ENCODE measurements at places on chromosomes 5 and 9. TPM values are rescaled to one million over a fixed set of nuclear protein-coding genes. Genes with fewer than 3 reads are reported as not detected.

DNA sequence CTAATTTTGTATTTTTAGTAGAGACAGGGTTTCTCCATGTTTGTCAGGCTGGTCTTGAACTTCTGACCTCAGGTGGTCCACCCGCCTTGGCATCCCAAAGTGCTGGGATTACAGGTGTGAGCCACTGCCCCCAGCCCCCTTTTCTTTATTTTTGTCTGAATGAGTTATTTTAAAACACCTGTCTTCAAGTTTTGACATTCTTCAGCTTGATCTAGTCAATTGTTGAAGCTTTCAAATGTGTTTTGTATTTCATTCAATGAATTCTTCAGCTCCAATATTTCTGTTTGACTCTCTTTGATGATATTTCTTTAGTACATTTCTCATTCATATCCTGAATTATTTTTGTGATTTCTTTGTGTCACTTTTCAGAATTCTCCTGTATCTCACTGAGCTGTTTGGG, 486.2 kb downstream of the DMAC1 start:
- DNase-seq: no peak

DNA sequence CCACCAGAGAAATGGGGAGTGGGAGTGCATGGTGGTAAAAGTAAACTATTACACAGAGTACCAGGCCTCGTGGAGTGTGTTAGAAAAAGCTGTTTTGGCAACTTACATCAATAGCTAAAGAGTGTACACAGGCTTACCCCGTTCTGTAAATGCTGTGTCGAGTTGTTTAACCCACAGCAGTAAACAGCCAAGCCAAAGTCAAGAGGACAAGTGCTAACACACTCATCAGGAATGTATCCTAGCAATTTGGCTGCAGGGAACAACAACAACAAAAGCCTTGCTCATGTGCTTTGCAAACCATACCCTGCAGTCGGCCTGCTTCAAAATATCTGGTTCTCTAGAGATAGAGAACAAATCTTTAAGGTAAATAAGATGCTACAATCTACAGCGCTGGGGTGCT, 15.9 kb downstream of the DAP start:
- DNase-seq: no peak

GRCh38 chr9:4506490-4506889, 16.2 kb downstream of the SLC1A1 start:
- no peak for DNase-seq

- no peak for DNase-seq
Measured at GRCh38 chr5:178241688-178242231, 9.2 kb upstream of the PHYKPL start.

- DNase-seq: peak; percentile 42
Measured at GRCh38 chr9:121538221-121538620, 38.6 kb upstream of the GGTA1 start.

DNA sequence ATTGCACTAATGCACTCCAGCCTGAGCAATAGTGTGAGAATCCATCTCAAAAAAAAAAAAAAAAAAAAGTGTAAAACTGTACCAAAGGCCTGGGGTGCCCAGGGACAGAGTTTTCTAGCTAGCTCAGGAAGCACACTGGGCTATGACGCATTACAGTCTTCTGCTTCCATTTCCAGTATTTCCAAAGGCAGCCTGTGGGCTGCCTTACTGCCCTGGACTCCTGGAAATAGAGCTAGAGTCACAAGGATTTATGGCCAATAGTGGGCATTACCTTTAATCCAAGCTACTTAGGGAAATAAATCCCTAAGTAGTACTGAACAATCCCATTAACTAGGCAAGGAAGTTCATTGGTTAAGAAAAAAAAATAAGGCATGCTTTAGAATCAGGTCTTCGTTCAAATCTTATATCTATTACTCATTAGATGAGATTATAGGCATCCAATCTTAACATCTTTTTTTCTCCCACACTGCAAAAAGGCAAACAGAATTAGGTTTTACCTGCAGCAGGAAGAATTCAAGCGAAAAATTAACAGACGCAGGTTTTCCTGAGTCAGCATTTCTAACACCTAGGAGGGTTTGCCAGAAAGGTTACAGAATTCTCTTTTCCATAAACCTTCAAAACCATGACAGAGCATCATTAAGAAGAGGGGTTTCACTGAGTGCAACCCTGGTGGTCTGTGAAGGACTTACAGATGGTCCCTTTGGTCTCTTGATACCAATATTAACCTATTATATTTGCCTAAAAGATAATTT, 85.6 kb upstream of the CCDC112 start:
- DNase-seq: no peak

DNA sequence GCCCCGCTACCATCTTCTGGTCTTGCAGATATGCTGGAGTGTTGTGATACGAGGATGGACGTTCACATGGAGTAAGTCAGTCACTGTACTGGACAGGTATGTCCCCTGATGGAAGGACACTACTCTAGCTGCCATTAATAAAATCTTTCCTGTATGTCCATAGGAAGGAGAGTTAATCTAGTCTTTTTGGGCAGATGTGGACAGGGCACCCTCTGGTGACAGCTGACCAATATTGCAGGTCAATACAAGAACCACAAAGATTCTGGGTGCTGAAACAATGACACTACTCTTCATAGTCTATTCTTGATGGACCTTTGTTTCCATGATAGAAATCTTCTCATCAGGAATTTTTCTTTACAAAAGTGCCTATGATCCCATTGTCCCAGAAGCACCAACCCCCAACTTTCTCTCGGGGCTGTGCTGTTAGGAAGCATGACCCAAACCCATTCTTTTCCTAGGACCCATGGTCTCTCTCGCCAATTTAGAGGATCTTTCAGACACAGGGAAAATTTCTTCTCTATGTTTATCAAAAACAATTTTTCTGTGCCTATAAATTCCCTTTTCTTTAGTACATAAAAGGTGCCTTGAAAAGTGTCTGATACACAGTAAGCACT, 376.9 kb downstream of the DTWD2 start:
- no peak for DNase-seq

DNA sequence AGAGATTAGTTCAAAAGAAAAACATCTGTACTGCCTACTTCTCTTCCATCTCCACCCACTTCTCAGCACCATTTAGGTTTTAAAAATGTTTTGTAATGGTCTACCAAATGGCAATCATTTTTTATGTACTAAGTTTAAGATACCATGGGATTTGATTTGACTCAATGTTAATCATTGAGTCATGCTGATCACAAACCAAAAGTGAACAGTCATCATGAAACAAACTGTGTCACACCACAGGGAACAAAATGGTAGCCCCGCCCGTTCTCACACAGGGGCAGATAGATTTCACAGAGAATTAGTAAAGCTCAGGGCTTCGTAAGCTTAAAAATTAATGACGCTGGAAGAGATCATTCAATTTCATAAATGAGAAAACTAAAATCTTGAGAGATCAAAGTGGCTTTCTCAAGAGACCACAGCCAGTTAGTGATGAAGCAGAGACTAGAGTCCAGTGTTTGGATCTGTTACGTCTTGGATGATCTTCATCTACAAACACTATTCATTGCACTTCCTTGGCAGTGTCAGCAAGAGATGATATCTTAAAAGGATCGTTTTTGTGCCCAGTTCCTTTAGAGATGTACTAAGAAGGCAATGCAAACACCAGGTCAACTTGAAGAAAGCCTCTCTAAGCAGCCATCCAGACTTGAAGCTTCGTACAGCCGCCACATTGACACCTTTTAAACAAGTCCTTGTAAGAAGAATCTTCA, 33.9 kb upstream of the TRIO start:
- DNase-seq: no peak

DNA sequence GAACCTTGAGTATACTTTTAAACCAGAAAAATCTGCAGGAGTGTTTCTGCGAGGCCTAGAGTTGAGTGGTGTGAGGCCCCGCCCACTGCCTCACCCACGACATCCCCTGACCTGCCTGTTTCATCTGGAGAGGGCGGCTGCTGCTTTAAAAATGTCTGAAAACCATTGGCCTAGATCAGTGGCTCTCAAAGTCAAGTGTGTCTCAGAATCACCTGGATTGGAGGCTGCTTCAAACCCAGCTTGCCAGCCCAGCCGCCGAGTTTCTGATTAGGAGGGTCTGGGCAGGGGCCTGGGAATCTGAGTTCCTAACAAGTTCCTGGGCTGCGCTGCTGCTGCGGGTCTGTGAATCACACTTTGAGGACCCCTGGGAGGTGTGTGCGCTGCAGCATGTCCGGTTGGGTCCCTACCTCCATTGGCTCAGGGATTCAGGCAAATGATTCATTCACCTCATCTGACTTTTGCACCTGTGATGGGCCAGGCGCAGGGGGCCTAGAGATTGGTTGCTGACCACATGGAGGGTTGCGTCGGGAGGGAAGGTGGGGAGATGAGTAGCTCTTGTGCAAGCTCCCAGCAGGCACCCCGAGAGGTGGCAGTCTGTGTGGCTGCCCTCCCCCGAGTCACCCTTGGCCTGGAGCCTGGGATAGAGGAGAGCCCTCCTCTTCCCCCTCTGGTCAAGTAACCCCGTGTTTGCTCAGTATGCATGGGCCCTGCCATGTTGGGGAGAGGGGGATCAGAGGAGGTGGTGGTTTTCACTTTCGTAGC, 27.6 kb upstream of the HMCN2 start:
- peak; percentile 78 for DNase-seq

DNA sequence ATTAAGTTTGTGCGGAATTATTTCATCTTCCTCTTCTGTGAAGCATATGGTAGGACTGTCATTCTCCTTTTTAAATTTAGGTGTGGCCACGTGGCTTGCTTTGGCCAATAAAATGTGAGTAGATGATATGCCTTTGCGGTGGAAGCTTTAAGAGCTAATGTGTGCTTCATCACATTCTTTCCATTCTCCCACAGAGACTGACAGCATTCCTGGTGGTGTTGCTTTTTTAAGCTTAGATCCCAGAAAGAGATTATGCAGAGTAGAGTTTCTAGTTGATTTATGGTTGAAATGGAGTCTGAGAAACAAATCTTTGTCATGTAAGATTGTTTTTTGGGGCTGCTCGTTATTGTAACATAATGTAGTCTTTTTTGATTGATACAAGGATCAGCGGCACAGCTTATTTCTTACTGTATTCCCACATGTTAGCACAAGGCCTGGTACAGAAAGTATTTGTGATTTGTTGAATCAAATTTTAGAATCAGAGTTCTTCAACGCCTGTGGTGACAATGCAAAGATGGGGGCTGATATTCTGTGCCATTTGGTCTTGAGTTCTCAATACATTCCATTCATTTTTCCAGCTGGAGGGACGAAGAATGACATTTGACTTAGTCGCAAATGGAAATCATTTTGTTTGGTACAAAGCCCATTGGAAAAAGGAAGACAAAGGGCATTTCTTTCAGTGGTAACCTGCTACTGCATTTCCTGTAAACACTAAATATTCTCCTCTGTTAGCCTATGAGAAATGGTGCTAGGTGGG, 209.9 kb upstream of the VLDLR start:
- DNase-seq: no peak

- peak; percentile 64 for DNase-seq
Measured at GRCh38 chr9:137317021-137317717, 15.1 kb upstream of the NRARP start.

DNA sequence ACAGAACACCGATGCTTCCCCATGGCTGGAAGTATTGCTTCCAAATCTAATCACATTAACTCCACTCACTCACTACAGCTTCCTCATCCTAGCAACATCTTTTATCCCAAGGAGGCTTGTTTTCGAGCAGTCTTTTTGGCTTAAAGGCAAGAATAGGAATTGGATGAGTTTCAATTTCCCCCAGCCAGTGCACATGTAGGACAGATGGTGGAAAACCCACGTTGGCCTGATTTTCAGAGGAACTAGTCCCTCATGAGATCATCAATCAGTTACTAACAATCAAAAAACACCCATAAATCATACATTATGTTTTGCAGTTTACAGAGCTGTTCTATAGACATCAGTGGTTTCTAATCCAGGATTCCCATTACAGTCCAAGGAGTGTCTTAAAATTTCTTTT, 48.5 kb upstream of the AGXT2 start:
- no peak for DNase-seq

DNA sequence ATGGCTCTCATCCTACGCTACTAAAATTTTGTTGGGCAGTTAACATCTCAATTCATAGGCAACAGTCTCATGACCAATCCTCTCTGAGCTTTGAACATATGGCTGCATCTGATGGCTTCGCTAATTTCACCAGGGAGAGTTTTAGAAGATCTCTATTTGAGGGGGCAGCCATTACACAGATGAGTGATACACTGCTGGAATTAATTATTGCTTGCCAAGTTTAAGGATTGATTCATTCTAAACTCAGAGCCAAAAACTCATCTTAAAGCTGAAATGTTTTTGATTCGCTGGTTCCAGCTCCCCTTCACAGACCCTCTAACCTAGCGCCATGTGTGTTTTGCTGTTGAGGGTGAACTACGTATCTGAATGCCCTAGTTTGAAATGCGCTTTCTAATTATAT, 519.9 kb upstream of the WWC1 start:
- no peak for DNase-seq

DNA sequence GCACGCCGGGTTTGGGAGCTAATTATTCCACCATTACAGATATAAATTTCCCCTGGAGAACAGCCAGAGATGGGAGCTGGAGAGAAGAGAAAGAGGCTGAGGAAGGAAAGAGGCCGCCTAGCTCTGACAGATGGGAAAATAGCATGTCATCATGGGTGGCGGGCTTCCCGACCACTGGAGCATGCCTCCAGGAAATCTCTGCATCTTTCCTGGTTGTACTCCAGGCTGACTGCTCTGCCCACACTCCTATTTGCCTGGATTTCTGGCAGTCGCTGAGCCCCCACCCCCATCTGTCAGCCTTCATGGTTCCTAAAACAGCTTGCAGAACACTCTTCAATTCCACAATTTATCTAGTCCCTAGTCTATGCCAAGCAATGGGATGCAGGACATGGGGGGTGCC, 14.3 kb upstream of the GABRP start:
- DNase-seq: no peak

The SLCO4C1 gene
- 0.19 TPM for total RNA-seq

The BARHL1 gene
- total RNA-seq: not detected

The TAF1L gene
- not detected for total RNA-seq

The KLHL3 gene
- 11.4 TPM for total RNA-seq

Data from posterior vena cava (tissue), 2 donors.